Activated CD4-positive, alpha-beta T cell treated with anti-CD3 and anti-CD28 coated beads, Interleukin-10, Interleukin-2, amounts not matched to agents 100 ng/mL and 50 ng/mL, durations not matched to agents 16 hours and 8 hours (primary cell): ENCODE measurements at places on chromosomes 5 and 9.

DNA sequence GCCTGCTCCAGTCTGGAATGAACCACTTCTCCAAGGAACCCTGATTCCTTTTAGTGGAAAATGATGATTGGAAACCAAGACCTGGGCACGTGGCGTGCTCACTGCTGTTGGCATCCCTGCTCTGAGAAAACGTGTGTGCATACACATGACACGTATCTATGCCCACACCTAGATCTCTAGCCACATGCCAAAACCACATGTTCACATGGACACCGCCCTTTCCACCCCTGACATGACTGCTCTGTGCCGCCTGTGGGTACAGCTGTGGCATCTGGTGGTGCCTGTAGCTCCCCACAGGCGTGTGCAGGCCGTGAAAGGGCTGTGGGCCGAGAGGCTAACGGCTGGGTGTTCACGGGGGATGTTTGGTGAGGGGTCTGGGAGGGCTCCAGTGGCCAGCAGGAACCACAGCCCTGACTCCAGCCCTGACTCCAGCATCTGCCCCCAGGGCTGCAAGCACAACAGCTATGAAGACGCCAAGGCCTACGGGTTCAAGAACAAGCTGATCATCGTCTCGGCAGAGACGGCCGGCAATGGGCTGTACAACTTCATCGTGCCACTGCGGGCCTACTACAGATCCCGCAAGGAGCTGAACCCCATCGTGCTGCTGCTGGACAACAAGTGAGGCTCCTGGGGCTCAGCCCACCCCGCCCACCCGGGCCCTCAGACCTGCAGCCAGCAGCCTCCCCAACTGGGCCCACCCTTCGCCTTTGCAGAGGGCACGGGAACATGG is 75.1 kb downstream of the KCNT1 start:
- no peak for DNase-seq

DNA sequence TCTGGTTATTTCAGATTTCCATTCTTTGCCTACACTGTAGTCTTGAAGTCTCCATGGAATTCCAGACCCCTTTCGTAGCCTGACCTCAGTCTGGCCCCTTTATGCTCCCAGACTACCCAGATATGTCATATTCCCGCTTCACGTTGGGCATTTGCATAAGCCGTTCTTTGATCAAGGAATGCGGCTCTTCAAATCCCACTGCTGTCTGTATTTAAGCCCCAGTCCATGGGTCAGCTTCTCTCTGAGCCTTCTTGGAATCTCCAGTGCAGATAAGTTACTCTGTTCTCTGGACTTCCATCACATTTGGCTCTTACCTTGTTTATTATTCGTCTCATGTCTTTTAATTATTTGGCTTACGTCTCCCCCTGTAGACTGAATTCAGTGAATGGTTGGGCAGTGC is 97.4 kb downstream of the PARP8 start:
- no peak for DNase-seq

GRCh38 chr9:69222970-69223369 is 48.9 kb downstream of the TJP2 start:
- no peak for DNase-seq

GRCh38 chr9:124863371-124863871 is 1.5 kb downstream of the ARPC5L start:
- no peak for DNase-seq

DNA sequence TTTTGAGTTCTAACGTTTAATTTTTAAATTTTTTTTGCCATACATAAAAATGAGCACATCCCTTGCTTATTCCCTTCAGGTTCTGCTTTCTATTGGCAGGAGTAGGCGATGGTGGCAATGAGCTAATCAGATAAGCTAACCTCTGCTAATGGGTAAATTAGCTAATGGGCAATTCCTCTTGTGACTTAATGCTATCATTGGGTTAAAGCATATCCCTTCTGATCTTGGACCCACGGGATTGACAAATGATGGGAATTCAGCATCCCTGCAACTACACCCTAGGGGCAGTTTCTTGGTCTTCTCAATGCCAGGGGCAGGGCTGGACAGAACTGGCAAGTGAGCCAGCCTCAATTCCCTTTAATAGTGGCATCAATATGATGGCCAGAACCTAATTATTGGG is 70.2 kb upstream of the IL12B start:
- DNase-seq: no peak

GRCh38 chr5:81969226-81969625 is 2.6 kb upstream of the ATG10 start:
- DNase-seq: no peak

GRCh38 chr5:58983526-58984452 is 400.9 kb downstream of the RAB3C start:
- DNase-seq: no peak

DNA sequence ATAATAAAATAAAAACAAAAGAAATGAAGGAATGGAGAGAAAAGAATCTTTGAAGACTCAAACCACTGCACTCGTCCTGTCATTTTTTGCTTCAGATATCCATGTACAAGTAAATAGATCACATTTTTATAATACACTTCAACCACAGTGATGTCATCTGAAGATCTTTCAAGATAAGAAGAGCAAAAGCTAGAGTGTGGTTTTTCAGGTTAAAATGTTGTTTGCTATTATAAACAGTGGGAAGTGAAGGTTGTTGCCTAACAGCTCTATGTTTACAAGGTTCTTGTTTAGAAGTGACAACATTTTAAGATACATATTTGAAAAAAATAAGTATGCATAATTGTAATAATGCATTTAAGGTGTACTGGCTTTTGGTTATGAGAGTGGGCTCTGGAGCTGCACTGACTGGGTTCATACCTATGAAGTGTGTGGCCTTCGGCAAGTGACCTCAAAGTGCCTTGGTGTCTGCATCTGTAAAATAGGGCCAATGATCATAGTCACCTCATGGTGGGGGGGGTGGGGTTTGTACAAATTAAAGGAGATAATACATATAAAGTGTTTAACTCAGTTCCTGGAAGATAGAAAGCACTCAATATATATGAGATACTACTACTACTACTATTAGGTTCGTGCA is 45.5 kb upstream of the IL7R start:
- peak; percentile 91 for DNase-seq

DNA sequence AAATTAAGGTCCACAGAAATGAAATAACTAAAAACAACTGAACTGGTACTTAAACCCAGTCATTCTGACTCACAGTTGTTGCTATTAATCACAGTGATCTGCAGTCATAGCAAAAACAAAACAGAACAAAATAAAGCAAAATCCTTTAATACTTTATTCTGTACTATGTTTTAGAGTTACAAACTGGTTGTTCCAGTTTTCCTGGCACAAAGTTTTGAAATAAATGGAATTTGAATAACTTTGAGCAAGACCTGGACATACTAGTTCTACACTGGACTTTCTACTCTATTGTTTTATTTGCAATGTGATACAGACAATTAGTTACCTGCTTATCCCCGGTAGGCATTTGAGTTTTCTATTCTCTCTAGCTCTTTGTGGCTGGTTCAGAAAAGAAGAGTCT is 147.9 kb downstream of the DMRT2 start:
- no peak for DNase-seq

DNA sequence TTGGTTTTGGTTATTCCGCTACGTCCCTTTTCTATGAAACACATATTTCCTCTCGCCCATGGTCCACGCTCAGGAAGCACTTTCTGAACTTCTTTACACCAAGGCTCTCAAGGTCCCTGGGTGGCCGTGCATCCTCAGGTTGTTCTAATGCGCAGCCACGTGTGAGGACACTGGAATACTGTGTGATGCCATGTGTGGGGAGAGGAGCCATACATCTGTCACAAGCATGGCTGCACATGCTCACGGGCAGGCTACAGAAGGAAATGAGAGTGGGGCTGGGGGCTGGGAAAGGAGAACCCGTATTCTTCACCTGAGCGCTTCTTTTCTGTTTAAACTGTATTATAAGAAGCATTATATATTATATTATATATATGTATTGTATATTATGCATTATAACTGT is 36.7 kb downstream of the PRRT1B start:
- DNase-seq: no peak

- DNase-seq: no peak
Observed at GRCh38 chr9:68619636-68620035, 79.0 kb upstream of the TMEM252 start.

DNA sequence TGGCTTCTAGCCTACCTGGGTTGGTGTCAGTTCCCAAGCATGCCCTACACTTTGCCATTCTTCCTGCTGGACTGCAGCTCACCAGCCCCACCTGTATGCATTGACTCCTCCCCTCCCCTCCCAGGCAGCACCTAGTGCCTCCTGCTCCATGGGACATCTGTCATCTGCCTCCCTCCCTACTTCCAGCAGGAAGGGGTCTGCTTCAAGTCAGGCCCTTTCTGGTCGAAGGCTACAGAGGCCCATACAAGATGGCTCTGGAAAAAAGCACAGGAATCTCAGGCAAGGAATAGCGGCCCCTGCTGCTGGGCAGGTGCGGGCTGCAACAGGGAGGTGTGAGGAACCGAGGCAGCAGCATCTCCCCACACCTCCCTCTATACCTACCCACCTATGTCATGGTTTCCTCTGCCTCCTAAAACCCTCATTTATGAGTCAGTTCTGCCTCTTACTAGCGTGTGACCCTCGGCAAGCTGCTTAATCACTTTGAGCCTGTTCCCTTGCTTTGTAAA is 19.7 kb downstream of the WWC1 start:
- no peak for DNase-seq

DNA sequence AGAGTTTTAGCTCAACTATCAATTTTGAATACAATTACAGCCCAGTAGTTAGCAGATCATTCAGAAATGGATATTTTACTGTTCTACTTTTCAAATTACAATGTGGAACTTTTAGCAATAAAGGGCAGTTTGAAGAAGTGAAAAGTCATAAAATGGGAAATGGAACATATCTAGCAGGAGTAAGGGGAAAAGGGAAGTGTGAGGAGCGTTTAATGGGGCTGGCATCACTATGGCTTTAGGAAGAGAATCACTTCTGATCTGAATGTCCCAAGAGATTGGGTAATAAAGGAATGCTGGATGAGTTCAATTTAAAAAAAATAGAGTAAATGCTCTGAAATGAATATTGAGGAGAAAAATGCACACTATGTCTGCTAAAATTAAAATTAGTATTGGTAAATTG is 77.4 kb downstream of the ATPSCKMT start:
- DNase-seq: no peak

DNA sequence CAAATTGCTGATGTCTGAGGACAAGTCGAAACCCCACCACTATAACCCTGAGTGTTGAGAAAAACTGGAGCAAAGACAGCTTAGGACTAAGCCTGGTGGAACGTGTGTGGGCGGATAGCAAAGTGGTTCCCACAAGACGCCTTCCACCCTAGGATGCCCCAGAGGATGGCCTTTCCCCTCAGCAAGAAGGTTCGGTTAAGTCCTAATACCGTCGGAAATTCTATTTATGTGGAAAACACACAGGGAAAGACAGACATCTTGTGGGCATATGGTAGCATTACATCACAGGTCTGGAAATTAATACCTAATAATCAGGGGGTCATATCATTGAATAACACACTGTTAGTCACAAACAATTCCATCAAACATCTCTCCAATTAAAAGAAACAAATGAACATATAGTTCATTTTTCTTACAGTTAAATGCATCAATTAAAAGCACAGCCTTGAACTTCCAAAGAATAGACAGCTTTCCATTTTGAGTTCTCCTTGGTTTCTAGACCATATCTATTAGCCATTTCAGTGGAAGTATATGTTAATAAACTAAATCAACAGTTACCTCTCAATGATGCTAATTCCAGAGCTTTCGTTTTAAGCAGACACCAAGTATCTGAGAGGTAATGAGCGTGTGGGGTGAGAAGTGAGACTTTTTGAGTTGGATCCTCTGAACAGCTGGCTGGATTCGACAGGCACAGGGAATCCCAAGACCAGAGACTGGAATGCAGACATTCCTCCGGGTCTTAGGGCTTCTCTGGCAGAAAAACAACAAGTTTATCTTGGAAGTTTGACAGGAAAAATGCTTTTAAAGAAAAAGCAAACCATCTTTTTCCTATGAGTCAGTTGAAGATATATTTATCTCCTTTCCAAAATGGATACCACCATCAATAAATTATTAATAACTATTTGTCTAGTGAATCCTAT is 2.9 kb upstream of the ICE1 start:
- no peak for DNase-seq
